ENCODE measurements at places on chromosomes 7 and 10.

GRCh38 chr10:17256051-17256450 is 28.0 kb downstream of the VIM start:
- DNase-seq: no peak

DNA sequence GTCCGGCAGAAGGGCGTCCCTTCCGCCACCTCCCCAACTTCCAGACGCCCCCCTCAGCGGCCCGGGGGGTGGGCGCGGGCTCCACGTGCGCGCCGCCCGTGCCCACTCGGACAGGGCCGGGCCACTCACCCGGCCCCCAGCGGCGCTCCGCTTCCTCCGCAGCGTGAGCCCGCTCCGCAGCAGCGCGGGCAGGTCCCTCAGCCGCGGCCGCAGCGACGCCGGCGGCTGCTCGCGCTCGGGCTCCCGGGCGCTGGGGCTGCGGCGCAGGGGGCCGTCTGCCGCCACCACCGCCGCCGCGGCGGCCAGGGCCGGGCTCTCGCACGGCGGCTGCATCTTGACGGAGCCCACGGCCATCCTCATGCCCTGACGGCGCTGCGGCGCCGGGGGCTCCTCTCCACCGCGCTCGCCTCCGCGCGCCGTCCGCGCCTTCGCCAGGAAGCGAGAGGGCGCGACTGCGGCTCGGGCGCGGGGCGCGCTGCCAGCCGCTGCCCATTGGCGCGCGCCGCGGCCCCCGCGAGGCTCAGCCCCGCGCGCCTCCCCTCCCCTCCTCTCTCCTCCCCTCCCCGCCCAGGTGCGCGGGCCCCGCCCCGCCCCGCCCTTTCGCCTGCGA is at the start of gene RAPGEF5:
TSS of gene RAPGEF5 (minus strand) at position 454 of the 610 bp plus-strand sequence. CDS start at position 360, 94 bp downstream.
- no peak for DNase-seq

- no peak for DNase-seq
Observed at GRCh38 chr10:33331379-33331694, 3.1 kb downstream of the NRP1 start.

DNA sequence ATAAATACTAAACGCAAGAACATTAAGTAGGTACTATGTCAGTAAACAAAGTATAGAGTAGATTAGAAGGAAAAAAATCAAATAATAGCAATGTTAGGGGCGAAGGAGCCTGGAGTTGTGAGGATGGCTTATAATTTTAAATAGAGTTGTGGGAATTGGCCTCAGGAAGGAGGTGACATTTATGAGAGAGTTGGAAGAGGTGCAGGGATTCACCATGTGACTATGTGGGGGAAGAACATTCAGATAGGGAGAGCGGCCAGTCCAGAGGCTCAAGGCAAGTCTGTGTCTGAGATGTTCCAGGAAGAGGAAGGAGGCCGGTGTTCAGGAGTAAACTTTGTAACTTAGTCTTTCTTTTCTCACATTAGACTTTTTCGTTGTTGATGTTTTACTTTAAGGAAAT is 778.6 kb upstream of the C7orf33 start:
- DNase-seq: no peak

DNA sequence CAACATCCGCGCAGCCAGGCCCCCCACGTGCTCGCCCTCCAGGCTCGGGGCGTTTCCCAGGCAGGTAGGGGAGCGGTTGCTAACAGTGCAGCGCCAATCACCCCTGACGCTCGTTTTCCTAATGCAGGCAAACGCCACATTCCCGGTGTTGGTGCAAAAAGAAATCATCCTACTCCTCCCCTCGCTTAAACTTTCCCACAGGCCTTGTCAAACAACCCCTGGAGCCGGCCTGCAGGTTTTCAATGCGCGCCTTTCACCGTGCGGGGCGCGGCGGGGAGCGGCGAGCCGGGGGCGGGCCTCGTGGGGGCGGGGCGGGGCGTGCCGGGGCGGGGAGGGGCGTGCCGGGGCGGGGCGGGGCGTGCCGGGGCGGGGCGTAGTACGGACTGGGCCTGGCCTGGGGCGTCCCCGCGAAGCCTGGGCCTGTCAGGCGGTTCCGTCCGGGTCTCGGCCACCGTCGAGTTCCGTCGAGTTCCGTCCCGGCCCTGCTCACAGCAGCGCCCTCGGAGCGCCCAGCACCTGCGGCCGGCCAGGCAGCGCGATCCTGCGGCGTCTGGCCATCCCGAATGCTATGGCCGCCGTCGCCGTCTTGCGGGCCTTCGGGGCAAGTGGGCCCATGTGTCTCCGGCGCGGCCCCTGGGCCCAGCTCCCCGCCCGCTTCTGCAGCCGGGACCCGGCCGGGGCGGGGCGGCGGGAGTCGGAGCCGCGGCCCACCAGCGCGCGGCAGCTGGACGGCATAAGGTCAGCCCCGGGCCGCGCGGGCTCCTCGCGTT is at the start of gene ECHDC3:
TSS of gene ECHDC3 (plus strand) at position 374 of the 770 bp plus-strand sequence. CDS start at position 569, 195 bp downstream.
- DNase-seq: peak; percentile 46

DNA sequence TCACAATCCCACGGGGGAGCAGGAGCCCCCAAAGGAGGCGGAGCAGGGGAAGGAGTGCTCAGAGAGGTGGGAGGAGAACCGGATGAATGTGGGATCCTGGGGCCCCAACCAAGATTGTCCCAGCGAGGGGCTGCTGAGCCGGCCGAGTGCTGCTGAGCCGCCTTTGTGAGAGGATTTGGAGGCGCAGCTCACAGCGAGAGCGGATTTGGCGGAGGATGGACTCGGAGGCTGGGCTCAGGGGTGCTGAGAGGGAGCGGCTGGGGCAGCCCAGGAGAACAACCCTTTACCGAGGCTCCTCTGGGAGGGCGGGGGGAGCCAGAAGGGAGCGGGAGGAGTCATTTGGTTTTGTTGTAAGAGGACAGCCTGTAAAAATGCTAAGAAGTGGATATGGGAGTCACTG is 23.0 kb downstream of the GHRHR start:
- no peak for DNase-seq

GRCh38 chr10:42690449-42691360 is 52.3 kb upstream of the ZNF33B start:
- DNase-seq: no peak

DNA sequence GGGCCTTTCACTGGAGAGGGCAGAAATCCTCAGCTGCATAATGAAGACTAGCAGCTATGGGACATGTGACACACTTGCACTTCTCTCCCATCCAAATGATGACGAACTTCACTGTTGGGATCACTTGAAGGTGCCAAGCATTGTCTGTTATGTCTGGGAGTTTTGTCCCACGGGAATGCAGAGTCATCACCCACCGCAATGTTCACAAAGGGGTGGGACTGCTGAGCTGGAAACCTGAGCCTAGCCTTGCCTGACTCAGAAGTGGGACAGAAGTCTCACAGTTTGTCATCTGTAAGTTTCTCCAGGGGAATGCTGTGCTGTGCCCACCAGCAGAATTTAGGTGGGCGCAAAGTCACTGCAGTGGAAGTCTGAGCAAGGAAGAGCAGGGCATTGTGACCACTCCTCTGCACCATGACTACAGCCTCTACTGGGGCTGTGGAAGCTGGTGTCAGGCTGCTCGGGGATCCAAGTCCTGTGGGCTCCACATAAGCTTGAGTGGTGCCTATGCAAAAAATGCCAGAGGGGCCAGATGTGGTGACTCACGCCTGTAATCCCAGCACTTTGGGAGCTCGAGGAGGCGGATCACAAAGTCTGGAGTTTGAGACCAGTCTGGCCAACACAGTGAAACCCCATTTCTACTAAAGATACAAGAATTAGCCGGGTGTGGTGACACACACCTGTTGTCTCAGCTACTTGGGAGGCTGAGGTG is 472.0 kb upstream of the CNTNAP2 start:
- no peak for DNase-seq

DNA sequence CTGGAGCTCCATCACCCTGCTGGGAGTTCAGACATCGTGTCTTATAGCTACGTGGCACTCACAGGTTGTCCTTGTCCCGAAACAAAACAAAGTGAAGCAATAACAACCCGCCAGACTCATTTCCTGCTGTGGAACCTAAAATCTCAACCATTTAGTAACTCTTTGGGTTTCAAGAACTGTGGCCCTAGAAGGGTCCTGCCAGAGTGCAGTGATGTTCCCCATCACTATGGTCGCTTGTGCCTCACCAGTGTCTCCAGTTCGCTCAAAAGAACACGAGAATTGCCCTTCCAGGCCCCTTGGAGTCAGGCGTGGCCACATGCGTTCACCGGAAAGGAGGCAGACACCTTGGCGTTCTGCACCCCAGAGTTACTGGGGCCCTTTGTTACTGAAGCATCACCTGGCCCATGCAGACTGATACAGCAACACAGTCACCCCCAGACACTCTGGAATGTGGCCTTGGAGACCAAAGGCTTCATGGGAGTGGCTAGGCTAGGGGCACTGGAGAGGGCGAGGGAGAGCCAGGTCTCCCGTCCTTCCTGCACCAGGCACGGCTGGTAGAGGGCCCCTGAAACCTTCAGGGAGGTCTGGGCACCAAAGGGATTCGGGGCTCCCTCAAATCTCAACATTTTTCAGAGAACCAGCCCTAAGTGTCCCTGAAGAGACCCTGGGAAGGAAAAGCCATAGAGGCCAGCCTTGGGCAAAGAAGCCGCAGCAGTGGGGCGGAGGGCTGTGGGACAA is 908 bp downstream of the CRYGN start:
- DNase-seq: no peak

GRCh38 chr10:3287572-3288445 is 115.2 kb upstream of the PITRM1 start:
- DNase-seq: no peak

- no peak for DNase-seq
Observed at GRCh38 chr10:89306434-89307268, 4.8 kb downstream of the IFIT2 start.

- no peak for DNase-seq
Observed at GRCh38 chr7:55339033-55340000, 25.8 kb upstream of the LANCL2 start.

DNA sequence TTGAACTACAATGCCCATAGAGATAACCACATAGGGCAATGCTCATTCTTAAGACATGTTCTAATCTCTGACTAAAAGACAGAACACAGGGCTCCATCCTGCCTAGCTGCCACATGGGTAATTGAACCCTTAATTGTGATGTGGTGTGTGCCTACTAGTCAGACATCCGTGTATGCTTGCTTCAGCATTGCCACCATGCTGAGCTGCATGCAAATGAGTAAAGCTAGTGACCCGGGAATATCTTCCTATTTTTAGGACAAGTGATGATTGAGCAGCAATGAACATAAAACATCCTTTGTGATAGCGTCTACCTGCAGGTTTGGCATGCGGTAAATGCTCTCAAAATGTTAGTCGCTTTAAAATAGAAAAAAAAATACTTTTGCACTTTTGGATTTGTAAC is 115.8 kb downstream of the MAGI2 start:
- DNase-seq: no peak

GRCh38 chr10:14712991-14713424 is 61.7 kb downstream of the FAM107B start:
- no peak for DNase-seq

- no peak for DNase-seq
Observed at GRCh38 chr7:3439333-3440030, 138.4 kb downstream of the SDK1 start.
